Astrocyte (in vitro differentiated cells and primary cell): ENCODE measurements at places on chromosomes 4 and X. TPM values are rescaled to one million over a fixed set of nuclear protein-coding genes. Genes with fewer than 3 reads are reported as not detected.
A peak's percentile ranks its signal among the peaks of the same experiment; 100 is the strongest.

GRCh38 chrX:148567229-148567628 lies 66.8 kb downstream of the AFF2 start:
- peak; percentile 82 for DNase-seq

DNA sequence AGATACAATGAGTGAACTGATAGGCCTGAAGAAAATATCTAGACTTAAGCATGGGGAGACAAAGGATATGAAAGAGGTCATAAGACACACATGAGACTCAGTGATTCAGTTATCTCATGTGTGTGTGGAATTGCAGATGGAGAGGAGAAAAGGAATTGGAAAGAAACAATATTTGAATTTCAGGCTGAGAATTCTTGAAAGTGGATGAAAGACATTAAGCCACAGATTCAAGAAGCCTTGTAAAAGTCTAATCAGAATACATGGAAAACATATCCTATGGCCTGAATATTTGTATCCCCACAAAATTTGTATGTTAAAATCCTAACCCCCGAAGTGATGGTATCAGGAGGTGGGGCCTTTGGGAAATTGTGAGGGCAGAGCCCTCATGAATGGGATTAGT lies 28.3 kb downstream of the NSUN7 start:
- DNase-seq, result no peak

Gene GLRA3
- not detected in 2 replicates for total RNA-seq

Gene H2BW2
- total RNA-seq, result not detected in 2 replicates

DNA sequence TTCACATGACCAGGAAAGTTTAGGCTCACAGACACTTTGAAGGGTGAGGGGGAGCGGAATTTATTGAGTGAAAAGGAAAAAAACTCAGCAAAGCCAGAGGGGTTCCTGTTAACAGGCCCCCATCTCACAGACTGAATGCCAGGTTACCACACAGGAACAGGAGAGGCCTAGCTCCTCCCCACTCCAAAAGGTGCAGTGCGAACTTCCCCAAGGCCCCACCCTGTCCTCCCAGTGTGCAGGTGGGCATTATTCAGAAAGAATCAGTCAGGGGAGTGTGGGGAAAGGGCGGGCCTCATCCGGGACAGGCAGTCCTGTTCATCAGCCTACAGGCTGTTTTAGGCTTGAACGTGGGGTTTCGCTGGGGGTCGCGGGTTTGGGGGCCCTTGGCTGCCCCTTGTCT lies 4.0 kb downstream of the OTC start:
- no peak for DNase-seq

Gene TRPC5OS
- not detected in 2 replicates for total RNA-seq

Gene HELT
- total RNA-seq, result not detected in 2 replicates

Gene PCSK1N
- total RNA-seq, result 62.0 and 65.0 TPM in 2 replicates

Gene RASGEF1B
- 0.77 and 1.5 TPM in 2 replicates for total RNA-seq

- no peak for DNase-seq
Measured at GRCh38 chrX:15617111-15617510, 16.4 kb upstream of the ACE2 start.

Gene JADE3
- total RNA-seq, result 9.5 and 12.4 TPM in 2 replicates

GRCh38 chrX:78119521-78120227 lies 15.6 kb downstream of the PGK1 start:
- no peak for DNase-seq

Gene ARSJ
- total RNA-seq, result 60.1 and 66.5 TPM in 2 replicates

Gene ARHGEF6
- 4.7 and 6.1 TPM in 2 replicates for total RNA-seq

- DNase-seq, result no peak
Measured at GRCh38 chrX:10502961-10503360, 117.4 kb downstream of the MID1 start.

GRCh38 chr4:54700986-54701385 lies 43.2 kb downstream of the KIT start:
- no peak for DNase-seq

DNA sequence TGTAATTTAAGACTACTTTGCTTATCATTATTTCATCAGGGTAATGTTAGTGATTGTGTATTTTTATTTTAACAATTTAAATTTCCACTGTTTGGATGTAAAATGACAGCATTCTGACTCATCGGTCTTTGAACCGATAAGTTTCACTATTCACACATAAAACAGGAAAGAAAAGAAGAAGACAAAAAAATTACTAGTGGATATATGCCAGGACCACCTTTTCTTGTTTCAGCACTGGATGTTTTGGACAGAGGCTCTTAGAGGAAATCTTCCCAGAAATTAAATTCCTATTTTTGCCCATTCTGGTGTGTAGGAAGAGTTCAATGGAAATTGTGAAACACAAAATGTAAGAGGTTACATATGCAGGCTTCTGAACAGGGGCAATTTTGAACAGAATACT lies 57.4 kb downstream of the VEGFC start:
- peak; percentile 53 for DNase-seq

Gene FGF13
- 3.9 and 5.1 TPM in 2 replicates for total RNA-seq

GRCh38 chrX:119492463-119492862 lies 24.2 kb downstream of the SLC25A5 start:
- no peak for DNase-seq

DNA sequence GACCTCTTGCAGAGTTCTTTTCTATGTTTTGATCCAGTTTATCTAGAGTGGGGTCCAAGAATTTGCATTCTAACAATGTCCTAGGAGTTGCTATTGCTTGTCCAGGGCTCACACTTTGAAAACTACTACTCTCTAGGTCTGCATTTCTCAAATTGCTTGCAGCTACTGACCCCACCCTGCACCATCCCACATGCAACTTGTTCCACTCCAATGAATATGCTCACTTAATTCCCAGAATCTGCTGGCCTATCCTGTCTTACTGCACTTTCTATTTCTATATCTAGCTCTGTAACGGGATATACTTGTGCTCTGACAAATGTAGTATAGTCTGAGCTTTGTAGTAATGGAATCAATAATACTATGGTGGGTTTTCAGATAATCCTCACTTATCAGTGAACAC lies 570.3 kb downstream of the IQCM start:
- no peak for DNase-seq

DNA sequence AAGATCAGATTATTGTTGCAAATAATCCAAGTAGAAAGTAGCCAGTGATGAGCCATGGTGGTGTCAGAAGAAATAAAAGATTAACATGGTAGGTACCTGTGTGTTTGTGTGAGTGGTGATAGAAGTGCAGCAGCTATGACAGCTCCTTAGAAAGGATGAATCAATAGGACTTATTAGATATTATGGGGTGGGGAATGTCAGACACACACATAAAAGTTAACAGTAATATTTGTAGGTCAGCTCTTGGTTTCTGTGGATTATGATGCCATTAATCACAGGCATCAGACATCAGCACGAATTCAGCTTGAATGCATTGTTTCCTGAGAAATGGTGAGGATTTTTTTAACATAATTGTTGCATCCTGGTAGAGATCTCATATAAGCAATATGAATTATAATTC lies 695.7 kb downstream of the CENPC start:
- DNase-seq, result no peak

DNA sequence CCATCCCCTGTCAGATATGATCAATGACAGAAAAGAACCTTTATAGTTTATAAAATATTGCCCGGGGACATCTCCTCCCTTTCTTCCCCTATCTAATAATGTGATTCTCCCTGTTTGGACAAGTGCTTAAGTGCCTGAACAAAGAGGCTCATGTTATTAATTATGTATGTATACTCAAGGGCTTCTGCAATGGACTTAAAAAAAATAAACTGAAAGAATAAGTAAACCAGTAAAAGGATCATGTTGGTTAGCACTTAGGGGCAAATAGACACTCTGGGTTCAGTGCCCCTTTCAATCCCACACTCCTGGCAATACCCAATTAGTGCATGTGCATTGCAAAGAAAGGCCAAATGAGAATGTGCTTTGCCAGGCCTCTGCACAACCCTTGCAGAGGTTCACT lies 30.7 kb upstream of the RPS6KA6 start:
- no peak for DNase-seq

- DNase-seq, result no peak
Measured at GRCh38 chr4:110886856-110887255, 264.0 kb upstream of the PITX2 start.

GRCh38 chr4:133801883-133802282 lies 399.7 kb downstream of the PABPC4L start:
- DNase-seq, result no peak

Gene RAB41
- total RNA-seq, result not detected in 2 replicates

Gene NSG1
- 6.7 and 10.6 TPM in 2 replicates for total RNA-seq

GRCh38 chr4:60619531-60620305 lies 580.4 kb upstream of the ADGRL3 start:
- DNase-seq, result peak; percentile 12

DNA sequence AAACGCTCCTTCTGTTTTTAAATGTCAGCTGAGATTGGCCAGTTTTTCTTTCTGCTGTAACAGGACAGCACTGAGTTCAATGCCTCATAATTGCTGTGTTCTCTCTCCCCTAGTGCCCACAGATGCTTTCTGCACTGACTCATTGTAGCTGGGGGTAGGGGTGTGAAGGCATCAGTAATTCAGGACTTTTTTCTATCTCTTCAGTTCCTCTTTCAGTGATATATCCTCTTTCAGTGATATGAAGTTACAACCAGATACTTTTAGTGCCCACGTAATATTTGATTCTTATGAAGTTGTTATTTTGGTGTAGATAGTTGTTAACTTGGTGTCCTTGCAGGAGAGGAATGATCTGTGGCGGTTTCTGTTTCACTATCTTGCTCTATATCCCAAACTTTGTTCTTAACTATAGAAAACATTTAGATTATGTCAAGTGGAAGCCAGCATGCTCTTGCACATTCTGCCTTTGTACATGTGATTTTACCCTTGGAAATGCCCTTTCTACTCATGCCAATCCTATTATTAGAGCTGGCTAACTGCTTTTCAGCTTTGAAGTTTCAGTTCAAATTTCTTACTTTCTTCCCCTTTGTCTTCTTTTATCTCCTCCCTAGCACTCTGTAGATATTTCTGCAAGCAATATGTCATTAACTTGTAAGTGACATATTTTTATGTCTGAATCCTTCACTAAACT lies 1258.4 kb downstream of the FAM133A start:
- no peak for DNase-seq

DNA sequence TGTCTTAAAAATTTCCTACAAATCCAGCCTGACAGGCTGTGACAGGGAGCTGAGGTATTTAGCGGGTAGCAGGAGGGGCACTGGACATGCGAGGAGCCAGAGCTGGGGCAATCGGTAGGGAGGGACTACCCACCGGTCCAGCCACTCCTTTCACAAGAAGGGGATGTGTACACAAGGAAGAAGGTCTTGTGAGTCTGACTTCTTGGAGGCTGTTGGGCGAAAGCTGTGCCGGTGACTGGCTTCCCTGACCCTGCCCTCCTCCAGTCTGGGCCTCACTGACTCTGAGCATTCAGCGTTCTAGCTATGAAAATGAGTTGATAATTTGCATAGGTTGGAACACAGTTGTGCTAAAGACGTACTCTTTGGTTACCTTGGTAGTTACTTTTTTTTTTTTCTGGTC lies 12.7 kb upstream of the CXCL8 start:
- no peak for DNase-seq

GRCh38 chrX:132470831-132471230 lies 18.0 kb downstream of the MBNL3 start:
- no peak for DNase-seq

DNA sequence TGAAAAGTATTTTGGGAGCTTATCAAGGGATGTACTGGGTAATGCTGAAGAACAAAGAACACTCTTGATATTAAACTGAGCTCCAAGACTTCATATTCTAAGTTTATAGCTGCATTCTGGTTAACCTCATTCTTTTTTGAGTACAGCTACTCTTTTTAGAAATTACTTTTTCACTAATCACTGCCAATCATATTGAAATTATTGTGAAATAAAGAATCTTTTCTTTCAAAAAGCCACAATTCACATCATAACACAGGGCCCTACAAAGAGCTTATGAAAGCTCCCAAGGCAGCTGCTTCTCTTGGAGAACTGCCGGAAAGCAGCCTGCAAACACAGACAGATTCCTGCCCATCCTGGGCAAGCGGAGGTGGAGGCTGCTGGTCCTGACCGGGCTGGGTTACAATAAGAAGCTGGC lies 121.4 kb downstream of the RNF150 start:
- DNase-seq, result no peak

Gene IL1RAPL1
- 0.14 and 0.16 TPM in 2 replicates for total RNA-seq

Gene ARHGAP4
- total RNA-seq, result 3.9 and 4.3 TPM in 2 replicates

- no peak for DNase-seq
Measured at GRCh38 chr4:109313168-109314133, 11.0 kb upstream of the COL25A1 start.

Gene CDX4
- total RNA-seq, result not detected in 2 replicates

DNA sequence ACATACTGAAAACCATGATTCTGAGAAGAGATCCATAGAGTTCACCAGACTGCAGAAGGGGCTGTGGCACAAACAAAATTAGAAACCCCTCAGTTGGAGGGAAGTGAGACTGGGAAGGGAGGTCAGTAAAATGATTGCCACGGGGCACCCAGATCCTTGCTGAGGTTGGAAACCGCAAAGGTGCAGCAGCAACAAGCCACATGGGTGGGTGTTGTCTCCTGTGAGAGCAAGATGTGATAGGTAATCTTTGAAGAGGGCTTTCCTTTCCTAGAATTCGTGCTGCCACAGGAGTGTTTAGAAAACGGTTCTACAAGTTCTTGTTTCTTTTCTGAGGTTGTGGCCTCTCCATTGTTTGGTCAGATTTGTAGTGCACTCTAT lies 85.5 kb downstream of the NFKB1 start:
- no peak for DNase-seq

Gene SYNPO2
- 4.2 and 4.7 TPM in 2 replicates for total RNA-seq

Gene PSAPL1
- not detected in 2 replicates for total RNA-seq

- no peak for DNase-seq
Measured at GRCh38 chrX:40202456-40202855, 104.7 kb upstream of the BCOR start.

- no peak for DNase-seq
Measured at GRCh38 chrX:47587906-47588735, 5.9 kb downstream of the TIMP1 start.
